ENCODE measurements at places on chromosomes 3 and 15. TPM values are rescaled to one million over a fixed set of nuclear protein-coding genes. Genes with fewer than 3 reads are reported as not detected.

GPR149 gene
- total RNA-seq = not detected

PIGZ gene
- 3.1 TPM for total RNA-seq

CNTN4 gene
- 1.0 TPM for total RNA-seq

ISL2 gene
- total RNA-seq = 0.05 TPM

KLHL40 gene
- total RNA-seq = not detected

MAP2K1 gene
- total RNA-seq = 63.9 TPM

ABI3BP gene
- total RNA-seq = 0.69 TPM

ADCY5 gene
- total RNA-seq = 0.99 TPM
